Left colon (tissue), 2 donors: ENCODE measurements at places on chromosomes 16 and 17.
A peak's percentile ranks its signal among the peaks of the same experiment; 100 is the strongest.

GRCh38 chr17:7951143-7951792 lies 19.3 kb downstream of the CNTROB start:
- DNase-seq = no peak

DNA sequence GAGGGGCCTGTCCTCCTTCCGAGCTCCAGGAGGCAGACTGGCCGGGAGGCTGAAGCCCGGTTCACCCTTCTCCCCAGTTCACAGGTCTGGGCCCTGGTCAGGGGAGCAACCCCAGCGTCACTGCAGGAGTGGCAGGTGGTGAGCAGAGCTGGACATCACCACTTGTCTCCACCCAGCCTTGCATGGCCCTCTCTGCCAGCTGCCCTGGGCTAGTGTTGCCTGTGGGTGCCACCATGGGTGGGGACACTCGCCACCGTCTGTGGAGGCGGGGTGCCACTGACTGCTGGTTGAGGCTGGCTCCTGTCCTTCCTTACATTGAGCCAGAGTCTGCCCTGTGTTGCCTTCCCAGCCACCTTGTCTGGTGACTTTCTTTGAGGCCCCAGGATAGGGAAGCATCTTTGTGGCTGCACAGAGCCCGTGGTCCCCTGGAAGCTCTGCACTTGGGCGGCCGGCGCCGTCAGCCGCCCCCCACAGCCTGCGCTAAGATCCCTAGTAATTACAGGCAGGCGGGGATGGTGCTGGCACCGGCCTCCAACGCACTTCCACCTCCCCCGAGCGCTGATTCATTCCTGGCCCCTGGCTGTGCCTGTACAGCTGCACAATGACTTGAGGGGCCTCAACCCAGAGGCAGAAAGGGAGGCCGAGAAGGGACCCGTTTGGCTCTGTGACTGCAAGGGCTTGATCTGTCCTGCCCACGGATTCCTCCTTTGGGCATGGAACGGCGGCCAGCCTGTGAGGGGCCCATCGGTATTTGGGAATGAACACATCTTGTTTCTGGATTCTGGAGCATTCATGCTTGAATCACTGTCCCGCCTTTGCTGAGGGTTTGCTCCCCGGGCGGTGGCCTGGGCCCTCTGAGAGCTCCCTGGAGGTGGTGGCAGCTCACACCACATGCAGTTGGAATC lies 5.2 kb downstream of the BAIAP2 start:
- DNase-seq = no peak

- DNase-seq = no peak
These were observed 198 bp upstream of the SHISA9 start for GRCh38 chr16:12901204-12901596.

GRCh38 chr17:57956291-57957119 lies 1.3 kb upstream of the CUEDC1 start:
- DNase-seq = no peak

- no peak for DNase-seq
These were observed 8.5 kb upstream of the NPIPB2 start for GRCh38 chr16:11950388-11950787.

GRCh38 chr17:30796016-30796415 lies 28.5 kb downstream of the CRLF3 start:
- no peak for DNase-seq

DNA sequence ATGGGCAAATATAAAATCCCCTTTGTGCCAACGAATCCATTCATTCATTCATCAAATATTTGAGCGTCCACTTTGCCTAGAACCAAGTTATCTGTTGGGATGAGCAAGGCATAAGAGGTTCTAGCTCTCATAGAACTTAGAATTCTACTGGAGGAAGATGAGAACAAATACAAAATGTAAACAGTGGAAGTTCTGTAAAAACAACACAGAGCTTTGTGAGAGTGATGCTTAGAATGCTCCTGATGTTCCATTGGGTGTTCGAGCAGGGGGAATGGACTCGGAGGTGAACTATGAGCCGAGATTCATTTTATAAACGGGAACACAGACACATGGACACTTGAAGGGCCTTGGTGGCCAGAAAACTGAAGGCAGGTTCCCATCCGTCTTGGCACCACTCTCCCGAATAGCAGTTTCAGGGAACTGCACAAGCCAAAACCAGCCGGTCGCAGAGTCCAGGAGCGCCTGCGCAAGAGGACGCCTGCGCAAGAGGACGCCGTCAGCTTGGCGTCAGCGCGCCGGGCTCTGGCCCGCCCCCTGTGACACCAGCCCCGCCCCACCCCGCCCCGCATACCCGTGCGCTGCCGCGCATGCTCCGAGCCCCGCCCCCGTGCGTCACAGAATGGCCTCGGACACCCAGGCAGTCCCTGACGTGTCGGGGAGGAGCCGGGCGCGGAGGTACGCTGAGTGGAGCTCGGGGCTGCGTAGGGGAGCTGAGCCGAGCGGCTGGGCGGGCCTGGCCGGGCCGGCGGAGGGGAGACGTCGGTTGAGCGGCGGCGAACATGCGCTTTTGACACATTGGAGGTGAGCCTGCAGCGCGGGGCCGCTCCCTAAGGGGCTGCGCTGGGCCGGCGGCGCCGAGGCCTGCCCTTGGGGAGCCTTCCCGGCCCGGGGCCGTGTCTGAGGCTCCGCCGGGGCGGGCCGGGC lies at the start of gene NDEL1:
Gene NDEL1, plus strand, starts transcription at position 640 of the 924 bp plus-strand sequence. CDS start 8,388 bp downstream, outside the sequence.
- DNase-seq = peak; percentile 99

DNA sequence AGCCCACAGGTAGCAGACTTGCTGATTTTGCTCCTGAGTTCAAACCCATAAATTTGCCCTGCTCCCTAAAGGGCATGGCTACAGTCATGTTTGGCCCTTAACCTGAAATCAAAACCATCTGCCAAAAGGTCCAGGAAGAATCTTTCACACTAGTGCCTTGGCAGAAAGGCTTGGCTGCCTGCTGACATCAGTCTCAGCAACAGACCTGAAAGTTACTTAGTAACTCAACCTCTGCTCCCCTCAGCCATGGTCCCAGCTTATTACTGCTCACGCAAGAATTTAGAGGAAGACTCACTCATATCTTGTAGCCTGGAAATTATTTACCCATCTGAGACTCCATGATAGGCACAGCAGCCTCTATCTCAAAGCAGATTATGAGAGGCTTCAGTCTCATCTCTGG lies 98.0 kb upstream of the KIF2B start:
- DNase-seq = no peak

DNA sequence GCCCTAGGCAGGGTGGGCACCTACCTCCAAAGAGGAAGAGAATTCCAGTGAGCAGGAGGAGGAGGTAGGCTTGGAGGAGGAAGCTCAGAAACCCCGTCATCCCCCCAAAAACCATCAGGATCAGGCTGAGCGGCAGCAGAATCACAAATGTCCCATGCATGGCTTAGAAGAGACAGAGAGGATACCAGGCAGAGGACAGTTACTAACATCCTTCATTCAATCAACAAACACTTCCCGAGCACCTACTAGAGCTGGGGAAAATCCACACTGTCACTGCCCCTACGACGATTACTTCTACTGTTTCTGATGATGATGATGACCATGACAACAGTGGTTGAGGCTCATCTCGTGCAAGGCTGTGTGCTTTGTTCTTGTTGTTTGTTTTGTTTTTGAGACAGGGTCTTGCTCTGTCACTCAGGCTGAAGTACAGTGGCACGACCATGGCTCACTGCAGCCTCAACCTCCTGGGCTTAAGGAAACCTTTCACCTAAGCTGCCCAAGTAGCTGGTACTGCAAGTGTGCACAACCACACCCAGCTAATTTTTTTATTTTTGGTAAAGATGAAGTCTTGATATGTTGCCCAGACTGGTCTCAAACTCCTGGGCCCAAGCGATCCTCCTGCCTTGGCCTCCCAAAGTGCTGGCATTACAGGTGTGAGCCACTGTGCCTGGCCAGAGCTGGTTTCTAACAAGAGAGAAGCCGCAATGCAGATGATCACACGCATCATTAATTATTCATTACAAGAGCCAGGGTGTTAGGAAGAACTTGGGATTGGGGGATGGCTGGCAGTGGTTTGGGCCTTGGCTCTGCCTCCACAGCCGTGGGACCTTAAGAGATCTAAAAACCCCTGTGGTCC lies 18.0 kb downstream of the TMEM114 start:
- DNase-seq = no peak

- no peak for DNase-seq
These were observed 524.4 kb upstream of the CDH5 start for GRCh38 chr16:65842067-65842466.

DNA sequence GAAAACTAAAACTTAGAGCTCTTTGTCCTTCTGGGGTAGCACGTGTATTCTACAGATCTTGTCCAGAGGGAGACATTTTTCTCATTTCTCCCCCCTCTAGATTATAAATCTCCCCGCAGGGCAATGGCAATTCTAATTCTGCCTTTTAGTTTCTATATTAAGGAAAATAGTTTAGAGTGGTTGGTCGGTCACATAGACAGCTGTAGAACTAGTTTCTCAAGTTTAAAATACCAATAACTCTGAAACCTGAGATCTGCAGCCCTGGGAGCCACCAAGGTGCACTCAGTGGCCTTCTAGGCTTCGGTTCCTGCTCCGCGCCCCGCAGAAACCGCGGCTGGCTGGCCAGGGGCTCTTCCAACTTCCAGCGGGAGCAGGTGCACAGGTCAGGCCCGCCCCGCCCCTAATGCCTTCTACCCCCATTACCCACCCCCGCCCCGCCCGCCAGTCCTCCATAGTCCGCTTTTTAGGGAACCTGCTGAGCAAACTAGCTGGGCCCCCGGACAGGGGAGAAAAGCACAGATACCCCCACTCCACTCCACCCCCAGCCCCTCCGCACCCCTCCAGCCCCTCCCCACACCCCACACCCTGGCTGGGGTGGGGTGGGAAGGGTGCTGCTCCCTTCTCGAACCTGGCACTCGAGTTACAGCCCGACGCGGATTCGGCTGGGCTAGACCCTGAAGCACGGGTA lies 431 bp downstream of the SLFN11 start:
- peak; percentile 51 for DNase-seq

GRCh38 chr17:52648995-52649394 lies 490.5 kb upstream of the CA10 start:
- peak; percentile 49 for DNase-seq

- DNase-seq = peak; percentile 32
These were observed 117.4 kb downstream of the HIC1 start for GRCh38 chr17:2172077-2172851.

DNA sequence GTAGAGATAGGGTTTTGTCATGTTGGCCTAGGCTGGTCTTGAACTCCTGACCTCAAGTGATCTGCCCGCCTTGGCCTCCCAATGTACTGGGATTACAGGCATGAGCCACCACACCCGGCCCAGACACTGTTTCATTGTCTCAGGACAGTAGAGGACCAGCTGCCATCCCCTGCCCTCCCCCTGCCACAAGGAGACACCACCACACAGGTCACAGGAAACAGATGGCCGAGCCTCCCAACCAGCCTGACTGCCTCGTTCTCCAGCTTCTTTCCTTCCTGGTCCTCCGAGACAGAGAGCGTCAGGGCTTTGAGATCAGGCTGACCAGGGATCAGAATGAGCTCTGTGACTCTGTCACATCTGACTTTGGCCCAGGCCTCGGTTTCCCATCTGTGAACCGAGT lies 20.8 kb upstream of the RNPS1 start:
- DNase-seq = no peak

DNA sequence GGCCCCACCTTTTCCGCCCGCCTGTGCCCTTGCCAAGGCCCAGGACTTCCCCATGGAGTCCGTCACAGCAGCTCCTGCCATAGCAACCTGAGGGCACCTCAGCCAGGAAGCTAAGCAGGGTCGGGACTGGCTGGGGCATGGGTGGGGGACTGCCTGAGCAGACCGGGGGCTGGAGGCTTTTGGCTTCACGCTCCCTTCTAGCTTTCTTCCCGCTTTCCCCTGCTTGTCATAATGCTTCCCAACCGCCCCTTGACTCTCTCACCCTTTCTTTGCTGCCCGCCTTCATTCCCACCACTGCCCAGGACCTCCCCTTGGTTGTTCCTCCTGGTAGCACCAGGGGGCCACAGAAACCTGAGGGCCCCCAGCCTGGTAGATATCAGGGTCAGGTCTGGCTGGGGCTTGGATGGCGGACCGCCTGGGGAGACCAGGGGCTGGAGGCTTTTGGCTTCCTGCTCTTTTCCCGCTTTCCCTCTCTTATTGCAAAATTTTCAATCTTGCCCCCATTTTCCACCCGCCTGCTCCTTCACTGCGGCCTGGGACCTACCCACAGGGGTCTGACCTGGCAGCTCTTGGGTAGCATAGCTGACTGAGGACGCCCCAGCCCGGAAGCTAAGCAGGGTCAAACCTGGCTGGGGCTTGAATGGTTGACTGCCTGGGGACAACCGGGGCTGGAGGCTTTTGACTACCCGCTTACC lies 2287.7 kb downstream of the TP53TG3F start:
- DNase-seq = no peak

DNA sequence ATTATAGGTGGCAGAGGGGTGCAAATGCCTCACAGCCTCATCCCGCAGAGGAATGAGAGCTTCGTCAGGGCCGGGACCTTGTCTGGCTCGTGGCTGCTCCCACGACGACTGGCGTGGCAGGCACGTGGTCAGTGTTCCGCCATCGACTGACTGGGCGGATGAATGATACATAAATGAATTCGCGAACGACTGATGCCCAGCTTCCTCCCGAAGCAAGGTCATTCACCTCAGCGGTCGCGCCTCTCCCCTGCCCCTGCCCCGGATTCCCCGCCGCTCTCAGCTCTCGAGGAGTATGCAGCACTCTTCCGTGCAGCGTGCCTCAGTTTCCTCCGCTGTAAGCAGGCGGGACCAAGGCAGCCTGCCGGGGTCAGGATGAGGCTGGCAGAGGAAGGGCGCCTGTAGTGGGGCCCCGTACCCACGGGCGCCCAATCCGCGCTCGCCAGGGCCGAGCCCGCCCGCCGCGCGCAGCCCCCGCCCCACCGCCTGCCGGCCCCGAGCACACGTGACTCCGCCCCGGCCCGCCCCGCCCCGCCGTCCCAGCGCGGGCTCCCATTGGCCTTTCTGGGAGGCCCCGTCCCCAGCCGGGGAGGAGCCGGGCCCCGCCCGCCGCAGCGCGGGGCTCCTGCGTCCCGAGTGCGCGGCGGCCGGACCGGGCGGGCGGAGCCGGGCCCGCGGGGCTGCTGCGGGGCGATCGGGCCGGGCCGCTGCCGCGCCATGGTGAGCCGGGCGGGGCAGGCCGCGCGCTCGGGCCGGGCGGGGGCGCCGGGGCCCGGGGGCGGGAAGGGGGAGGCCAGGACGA lies at the start of gene SNN:
Gene SNN, plus strand, starts transcription at position 632 of the 799 bp plus-strand sequence. CDS start 7,605 bp downstream, outside the sequence.
- peak; percentile 88 for DNase-seq

GRCh38 chr16:87845807-87846619 lies 23.3 kb downstream of the SLC7A5 start:
- DNase-seq = no peak

GRCh38 chr16:53219371-53219770 lies 164.6 kb downstream of the CHD9 start:
- DNase-seq = no peak

DNA sequence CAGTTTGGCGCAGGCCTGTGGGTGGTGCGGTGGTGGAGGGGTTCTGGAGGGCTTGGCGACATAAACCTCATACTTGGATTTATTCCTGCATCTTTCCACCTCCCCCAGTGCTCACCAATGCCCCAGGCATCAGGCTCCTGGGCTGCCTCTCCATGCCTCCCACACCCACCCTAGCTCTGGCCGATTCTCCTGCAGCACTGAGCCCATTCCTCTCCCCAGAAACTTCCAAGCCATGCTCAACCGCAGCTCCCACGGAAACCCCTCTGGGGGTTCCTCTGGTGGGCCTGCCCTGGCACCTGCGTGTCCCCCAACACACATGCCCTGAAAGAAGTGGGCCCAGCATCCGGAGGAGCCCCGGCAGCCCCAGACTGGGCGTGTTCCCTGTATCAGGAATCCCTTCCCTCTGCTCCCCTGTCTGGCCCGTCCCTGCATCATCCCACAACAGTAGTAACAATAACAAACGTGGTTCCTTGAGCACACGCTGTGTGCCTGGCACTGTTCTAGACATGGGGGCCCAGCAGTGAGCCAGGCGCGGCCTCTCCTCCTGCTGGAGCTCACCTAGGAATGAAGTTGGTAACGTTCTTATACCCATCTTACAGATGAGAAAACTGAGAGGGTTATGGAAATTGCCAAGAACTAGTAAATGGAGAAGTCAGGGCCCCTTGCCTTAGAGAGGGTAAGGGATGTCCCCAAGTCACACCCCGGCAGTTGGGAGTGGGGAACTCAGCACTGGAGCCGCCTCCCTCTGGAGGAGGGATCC lies 2.3 kb downstream of the PRSS21 start:
- DNase-seq = no peak
